ENCODE measurements at places on chromosomes 1 and 21.

DNA sequence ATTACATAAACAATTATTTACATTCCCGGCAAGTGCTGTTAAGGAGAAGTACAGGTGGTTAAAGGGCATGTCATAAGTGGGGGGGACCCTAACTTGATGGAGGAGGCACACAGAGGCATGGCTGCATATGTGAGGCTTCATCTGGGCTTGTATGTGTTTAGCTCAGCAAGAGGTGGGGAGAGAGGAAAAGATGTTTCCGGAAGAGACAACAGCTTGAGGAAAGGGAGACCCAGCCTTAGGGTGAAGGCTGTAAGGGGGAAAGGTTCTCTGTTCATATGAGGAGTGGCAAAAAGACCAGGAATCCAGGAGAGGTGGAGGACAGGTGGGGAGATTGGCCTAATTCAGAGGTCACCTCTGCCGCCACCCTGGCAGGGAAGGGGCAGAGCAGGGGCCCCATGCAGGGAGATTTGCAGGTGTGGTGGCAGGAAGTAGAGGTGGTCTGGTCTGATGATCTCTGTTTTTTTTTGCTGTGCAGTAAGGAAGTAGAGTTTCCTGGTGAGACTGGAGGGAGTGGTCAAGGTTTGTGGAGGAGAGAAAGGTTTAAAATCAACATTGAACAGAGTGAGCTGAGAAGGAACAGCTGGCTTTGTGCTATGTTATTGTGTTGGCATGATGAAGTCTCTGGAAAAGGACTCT, 9.0 kb downstream of the TRAF5 start:
- DNase-seq = no peak

DNA sequence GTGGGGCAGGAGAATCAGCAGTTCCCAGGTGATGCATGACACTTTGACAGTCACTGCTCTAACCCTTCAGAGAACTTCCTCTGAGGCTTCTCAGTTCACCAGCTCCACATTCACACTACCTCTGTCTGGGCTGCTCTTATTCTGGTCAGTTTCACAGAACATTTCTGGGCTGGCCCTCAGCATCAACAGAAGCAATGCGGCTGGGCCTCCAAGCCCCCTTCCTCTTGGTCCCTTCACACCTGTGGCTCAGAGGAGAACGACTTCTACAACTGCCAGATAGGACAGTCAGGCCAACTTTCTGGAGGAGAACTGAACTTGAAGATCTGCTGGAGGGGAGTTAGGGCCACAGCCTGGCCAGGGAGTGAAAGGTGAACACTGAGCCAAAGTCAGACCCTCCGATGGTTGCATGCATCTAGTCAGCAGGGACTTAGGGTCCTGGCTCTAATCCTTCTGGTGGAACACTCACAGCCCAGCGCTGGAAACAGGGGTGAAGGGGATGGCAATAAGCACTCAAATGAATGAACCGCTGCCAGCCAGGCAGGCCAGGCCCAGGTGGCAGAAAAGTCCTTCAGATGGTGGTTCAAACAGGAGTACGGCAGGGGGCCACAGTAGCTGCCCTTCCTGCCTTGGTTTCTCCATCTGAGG, 274.1 kb downstream of the FOXD2 start:
- DNase-seq = no peak

DNA sequence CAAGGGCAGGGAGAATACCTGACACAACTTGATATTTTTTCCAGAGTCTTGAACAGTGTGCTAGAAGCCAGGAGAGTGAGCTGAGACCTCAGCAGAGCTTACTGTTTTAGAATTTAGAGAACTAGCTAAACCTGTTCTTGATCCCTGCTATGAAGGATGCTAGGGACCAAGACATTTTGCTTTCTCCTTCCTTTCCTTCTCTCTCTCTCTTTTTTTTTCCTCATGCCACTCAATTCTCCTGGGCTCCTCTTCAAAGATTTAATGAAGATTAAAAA, 99.0 kb downstream of the NGF start:
- DNase-seq = no peak

- no peak for DNase-seq
Measured at GRCh38 chr1:84166797-84167196, 22.7 kb downstream of the PRKACB start.

DNA sequence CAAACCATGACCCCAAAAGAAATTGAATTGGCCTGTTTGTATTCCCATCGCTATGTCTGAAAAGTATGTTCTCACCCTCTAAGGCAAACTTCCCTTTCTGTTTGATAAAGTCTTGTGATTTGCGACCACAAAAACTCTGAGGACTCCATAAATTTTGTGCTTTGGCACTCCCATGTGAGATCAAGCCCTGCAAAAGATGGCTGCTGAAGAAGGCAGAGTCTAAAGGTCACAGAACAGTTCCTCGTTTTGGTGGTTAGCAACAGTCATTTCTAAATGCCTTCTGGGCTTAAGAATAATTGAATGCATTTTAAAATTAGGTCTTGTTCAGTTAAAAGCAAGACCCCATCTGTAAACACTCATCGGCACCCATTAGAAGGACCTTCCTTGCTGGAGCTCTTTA, 441.6 kb downstream of the OMA1 start:
- DNase-seq = no peak

- DNase-seq = no peak
Measured at GRCh38 chr1:199403531-199404116, 623.9 kb upstream of the NR5A2 start.

- DNase-seq = no peak
Measured at GRCh38 chr1:154844297-154844681, 25.8 kb downstream of the KCNN3 start.
